ENCODE measurements at places on chromosomes 12 and 14.
A peak's percentile ranks its signal among the peaks of the same experiment; 100 is the strongest.

DNA sequence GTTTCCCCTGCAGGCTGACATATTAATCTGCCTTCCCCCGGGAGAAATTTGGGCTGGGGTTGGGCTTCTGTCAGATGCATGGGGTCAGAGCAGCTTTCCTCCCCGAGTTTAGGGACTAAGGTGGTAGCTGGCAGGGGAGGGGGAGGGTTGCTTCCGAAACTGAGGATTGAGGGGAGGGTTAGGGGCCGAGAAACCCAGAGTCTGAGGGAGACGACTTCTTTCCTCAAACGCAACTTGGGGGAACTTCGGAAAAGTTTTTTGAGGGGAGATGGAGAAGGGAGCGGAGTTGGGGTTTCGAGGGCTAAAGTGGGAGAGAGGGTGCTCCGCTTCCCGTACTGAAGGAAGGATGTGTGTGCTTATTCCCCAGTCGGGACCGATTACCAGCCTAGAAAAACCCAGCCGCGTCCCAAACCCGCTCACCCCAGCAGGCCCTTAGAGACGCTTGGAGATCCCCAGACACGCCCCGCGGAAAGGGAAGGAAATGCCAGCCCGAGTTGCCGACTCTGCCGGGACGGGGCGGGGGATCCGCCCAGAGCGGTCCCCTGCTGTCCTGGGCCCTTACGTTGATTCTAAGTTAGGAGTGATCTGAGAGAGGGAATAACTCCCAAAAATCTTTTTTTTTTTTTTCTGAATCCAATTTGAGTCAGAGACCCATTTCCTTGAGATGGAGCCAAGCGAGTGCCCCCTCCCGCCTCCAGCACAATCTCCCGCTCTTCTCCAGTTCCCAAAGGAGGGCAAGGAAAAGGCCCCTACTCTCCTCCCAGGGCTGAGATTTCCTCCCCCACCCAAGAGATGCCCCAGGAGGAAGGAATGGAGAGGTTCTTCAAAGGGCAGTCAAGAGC lies 61.9 kb downstream of the SMUG1 start:
- peak; percentile 53 for DNase-seq

GRCh38 chr14:93905623-93906022 lies 21.5 kb upstream of the FAM181A start:
- DNase-seq, result no peak

- DNase-seq, result no peak
Observed at GRCh38 chr12:120110550-120111501, 5.7 kb downstream of the RAB35 start.

- DNase-seq, result no peak
Observed at GRCh38 chr12:12741660-12742059, 24.5 kb downstream of the CDKN1B start.

All from AG10803 (cell line).